ENCODE measurements at places on chromosomes 5 and 9.

DNA sequence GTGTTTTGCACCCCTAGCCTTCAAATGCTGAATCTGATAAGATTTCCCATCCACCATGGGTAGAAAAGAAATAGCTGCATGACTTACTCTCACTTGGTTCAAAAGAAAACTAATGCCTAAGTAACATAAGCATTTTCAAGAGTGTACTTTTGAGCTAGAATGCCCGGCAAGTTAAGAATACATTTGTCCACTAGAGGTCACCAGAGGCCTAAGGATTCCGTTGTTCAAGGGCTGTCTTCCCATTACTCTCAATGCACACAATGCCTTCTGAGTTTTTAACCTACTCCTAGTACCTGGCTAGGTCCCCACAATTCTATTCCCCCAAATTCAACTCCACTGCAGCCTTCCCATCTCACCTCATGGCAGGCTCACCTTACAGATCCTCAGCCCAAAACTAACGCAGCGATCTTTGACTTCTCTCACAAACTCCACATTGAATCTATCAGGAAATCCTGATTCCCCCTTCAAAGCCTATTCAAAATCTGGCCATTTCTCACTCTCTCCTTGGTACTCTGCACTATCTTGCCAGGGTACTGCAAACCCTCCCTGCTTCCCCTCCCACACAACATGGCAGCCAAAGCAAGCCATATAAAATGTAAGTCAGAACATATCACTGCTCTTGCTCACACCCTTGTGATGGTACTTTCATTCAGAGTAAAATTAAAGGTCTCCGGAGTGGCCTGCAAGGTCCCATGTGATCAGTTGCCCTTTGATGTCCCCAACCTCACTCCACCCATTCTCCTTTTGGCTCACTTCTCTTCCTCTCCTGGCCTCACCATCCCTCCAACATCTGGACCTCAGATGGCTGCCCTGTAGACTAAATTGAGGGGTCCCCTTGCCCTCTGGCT, 13.4 kb downstream of the OXCT1 start:
- DNase-seq = peak; percentile 41

DNA sequence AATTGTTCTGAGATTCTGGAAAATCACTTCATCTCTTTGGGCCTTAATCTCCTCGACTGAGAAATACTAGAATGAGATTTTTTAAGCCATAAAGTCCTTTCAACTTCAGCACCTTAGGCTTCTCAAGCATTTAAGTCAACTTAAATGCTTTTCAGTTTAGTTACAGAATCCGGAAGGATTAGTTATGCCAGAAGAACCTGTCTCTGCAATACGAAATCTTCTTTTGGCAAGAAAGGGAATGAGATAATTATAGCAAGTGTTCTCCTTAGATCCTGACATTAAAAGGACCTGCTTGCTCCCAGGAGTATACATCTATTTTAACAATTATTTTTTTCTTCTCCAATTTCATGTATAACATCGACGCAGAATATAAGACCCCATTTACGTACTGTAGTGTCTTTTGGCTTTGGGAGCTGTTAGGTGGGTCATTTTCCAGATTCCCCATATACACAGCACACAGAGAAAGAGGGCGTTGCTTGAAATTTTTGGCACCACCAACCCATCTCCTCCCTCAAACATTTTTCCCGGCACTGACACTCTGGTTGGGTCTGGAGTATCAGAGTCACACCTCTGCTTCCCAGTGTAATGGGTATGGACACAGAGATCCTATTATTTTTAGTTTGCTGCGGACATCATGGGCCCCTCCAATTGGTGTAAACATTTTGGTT, 43.6 kb upstream of the CLINT1 start:
- no peak for DNase-seq

DNA sequence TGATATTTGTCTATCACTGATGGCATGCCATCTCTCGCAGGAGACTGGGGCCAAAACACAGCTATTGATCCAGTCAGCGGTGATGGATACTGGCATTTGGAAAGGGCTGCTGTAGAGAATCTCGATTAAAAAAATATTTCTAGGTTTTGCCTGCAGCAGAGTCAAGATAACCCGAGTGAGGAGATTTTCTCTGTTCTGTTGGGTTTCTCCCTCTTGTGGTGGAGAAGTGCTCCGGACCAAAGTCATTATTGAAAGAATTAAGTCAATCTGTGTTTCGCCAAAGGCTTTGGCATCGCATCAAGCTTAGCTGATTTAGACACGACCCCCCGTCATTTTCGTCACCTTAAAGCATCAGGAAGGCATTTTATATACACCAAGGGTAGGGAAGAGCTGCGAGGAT, 97.1 kb upstream of the IRX2 start:
- no peak for DNase-seq

- DNase-seq = no peak
These were observed 818 bp upstream of the OBP2A start for GRCh38 chr9:135544981-135545635.

DNA sequence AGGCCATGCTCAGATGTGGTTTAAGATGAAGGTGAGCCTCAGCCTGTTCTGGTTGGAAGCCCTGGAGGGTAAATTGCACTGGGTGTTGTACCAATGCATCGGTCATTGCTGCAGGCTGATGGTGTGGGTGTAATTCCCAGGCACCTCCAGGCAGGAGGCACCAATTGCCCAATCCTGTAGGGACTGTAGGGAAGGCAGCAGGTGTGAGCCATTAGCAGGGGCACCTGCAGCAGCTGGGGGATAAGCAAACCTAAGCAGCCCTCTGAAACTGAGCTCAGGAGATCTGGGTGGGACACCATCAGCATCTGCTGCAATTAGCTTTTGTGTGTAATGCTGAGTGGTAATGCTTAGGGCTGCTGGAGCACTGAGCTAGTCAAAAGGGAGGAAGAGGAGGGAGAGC, 190.1 kb upstream of the TBC1D2 start:
- no peak for DNase-seq

DNA sequence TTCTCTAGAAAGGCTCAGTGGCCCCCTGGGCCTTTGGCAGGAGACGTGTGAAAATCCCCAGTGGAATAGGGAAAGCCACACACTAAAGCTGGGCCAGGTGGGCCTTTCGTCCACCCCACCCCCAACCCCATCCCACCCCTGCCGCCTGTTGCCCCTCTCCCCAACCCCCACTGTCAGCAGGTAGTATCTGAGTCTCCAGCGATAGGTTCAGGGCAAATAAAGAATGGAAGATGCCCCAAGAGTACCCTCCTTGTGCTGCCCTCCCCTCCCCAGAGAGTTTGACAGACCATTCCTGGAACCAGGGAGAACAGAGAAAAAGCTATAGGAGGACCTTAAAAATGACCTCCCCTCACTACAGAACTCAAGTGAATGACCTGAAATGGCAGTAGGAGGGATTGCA, 36.7 kb upstream of the UBE2D2 start:
- no peak for DNase-seq

- no peak for DNase-seq
These were observed 866.5 kb upstream of the DMAC1 start for GRCh38 chr9:8666060-8666459.

GRCh38 chr5:94661086-94661485, 42.6 kb downstream of the SLF1 start:
- DNase-seq = no peak

GRCh38 chr5:55456216-55456895, 78.4 kb downstream of the PLPP1 start:
- no peak for DNase-seq

DNA sequence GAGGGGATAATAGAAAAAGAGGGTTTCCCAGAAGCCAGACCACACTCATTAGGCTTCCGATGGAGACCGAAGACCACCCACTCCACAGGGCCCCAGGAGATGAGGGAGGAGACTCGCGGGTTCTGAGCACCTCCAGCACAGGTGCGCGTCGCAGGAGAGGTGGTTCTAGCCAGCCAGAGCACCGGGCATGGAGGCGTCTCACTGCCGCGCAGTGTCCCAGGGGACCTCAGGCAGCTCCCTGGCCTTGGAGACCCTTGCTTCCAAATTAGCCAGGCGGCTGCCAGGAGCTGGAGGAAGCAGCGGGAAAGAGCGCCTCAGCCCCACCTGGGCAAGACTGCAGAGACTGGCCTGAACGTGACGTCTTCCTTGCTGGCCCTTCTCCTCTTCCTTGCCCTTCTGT, 115.4 kb upstream of the FBXL7 start:
- DNase-seq = no peak

DNA sequence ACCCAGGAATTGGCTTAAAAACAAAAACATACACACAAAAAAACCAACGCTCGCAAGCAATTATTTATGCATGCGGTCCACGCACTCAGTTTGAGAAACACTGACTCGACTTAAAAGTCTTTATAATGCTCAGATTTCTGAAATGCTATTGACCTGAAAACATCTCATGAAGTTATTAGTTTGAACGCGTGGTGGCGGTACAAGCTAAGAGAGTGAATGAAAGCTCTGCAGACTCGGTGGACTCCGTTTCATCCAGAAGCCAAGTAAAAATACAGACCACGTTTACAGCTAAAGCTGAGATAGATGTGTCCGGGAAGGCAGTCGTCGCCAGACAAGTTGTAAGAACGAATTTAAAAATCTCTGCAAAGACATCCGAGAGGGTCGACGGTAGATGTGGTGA, at the start of gene PCDHB6:
Gene PCDHB6 (plus strand): TSS at position 246 of the 400 bp plus-strand sequence. CDS start 201 bp downstream, outside the sequence.
- DNase-seq = no peak

GRCh38 chr9:114287001-114287762, 35.7 kb upstream of the ORM1 start:
- no peak for DNase-seq

DNA sequence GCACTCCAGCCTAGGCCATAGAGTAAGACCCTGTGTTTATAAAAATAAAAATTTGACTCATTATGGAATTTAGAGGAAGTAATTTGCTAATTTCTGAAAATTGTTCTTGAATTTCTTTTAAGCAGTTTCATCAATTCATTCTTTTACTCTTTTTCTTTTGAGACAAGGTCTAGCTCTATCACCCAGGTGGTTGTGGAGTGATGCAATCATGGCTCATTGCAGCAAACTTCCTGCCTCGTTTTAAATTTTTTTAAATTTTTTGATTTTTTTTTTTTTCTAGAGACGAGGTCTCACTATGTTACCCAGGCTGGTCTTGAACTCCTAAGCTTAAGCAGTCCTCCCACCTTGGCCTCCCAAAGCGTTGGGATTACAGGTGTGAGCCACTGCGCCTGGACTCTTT, 3.1 kb upstream of the CAMLG start:
- no peak for DNase-seq

DNA sequence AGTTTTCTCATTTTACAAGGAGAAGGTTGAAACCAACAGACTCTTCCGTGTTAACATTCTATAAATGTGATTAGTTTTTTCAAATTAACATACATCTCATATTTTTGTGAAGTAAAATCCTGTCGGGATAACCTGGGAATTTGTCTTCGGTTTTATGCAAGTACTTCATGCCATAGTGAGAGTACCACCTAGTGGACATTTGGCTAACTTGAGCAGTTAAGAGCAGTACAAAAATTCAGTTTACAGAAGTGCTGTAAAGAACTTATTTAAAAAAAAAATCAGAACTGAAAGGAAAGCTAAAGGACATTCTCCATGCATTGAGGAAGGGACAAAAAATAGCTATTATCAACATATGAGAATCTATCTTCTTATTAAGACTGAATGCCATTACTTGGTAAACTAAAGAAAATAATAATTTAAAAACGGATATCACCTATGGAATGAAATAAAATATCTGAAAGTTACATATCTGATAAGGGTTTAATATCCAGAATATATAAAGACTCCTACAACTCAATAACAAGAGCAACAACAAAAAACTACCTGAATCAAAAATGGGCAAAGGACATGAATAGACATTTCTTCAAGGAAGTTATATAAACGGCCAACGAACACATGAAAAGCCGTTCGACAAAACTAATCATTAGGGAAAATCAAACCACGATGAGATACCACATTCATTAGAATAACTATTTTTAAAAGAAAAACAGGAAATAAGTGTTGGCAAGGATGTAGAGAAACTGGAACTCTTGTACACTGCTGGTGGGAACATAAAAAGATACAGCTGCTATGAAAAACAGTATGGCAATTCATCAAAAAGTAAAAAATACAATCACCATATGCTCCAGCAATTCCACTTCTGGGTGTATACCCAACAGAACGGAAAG, 117.0 kb upstream of the GNA14 start:
- no peak for DNase-seq

DNA sequence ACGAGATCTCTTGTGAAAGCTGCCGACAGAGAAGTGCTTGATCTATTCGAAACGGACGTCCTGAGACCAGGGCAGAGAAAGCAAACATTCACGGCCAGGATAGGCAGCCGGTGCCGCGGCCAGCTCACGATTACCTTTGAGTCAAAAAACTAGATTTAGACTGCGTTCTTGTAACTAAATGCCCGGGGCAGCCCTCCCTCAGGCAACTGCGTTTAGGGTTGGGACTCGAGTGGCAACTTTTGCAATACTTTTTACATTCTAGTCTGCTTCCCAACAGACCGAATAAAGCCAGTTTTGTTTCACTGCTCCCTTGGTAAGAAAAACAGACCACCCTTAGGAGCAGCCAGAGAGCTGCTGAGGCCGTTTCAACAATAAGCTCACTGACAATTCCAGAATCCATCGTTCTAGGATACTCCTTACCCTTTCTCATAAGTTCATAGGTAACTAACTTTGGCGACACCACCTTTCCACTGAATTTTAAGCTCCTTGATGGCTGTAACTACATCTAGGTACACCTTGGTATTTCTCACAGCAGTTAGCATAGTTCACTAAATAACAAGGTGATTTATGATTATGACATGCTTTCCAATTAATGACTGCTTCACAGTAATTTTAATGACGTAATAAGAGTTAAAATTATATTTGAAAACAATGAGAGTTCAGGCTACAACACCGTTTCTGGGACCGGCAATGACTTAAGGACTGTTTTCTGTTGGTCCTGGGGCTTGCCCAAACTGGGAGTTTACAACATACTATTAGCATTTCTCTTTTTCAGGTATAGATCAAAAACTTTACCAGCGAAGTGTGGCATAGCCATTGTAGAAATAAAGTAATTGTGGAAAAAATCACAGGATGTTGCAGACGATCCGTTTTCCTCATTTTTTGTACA, 899 bp upstream of the RAPGEF6 start:
- DNase-seq = no peak

DNA sequence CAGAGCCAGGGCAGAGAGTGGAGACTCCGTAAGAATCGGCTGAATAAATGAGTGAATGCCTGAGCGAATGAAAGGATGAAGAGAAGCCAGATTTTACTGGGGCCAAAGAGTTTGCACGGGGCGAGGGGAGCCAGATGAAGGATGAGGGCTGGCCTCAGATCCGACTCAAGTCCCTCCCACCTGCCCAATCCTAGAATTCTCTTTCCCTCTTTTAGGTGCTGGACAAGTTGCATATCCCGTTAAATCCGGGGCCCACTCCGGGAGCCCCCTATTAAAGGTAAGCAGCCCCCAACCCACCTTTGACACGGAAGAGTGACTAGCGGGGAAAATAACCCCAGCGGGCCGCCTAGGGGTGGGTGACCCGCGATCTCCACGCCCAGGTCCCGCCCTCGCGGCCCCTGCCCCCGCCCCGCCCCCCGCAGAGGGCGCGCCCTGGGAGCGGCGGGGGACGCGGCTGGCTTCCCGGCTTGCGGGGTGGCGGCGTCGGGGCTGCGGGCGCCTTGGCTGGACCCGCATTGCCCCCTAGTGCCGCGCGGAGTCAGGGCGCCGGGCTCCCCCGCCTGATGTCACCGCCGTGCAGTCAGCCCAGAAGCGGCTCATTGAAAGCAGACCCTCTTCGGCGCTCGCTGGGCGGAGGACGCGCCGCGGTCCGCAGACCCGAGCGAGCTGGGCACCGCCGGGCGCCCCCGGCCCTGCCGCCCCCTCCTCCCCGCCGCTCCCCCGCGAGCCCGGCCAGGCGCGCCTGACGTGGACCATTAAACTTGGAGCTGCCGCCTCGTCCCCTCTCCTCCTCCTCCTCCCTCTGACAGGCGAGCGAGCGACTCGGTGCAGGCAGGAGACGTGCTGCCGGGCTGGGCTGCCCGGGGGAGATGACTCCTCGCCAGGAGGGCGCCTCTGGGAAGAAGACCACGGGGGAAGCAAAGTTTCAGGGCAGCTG, at the start of gene ADRA1B:
Gene ADRA1B (plus strand): TSS at position 579 of the 937 bp plus-strand sequence. CDS start 424 bp downstream, outside the sequence.
- peak; percentile 11 for DNase-seq

Data from stimulated activated CD8-positive, alpha-beta memory T cell treated with anti-CD3 and anti-CD28 coated beads, Interleukin-12 subunit alpha, Interleukin-12 subunit beta, amount 100 ng/mL, for 1 hour (primary cell).